ENCODE measurements at places on chromosomes 3 and 15.

DNA sequence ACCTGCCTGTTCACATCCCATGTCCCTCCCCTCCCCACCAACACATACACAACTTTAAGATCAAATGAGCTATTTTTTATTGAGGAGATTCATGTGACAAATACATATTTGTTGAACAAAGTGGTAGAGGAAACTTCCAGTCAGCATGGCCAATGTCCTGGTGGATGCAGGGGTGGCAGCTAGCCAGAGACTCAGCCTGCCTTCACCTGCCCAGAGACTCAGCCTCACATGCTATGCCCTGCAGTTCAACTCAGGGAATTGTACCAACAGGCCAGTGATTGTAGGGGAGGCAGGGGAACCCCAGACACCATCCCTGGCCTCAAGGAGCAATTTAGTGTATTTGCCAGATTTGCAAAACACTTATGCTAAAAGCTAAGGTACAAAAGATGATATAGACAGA lies 136.6 kb downstream of the OPA1 start:
- no peak for DNase-seq
- H3K27me3 ChIP-seq = no peaks in the 10 kb centered on the region
- H3K4me1 ChIP-seq = peaks cover 1% of the 10 kb centered on the region
- no peak overlapping the region for H3K27ac ChIP-seq
- H3K4me3 ChIP-seq = no peak overlapping the region

- H3K36me3 ChIP-seq = no peaks in the 10 kb centered on the region
- no peak overlapping the region for H3K27ac ChIP-seq
- H3K4me1 ChIP-seq = no peaks in the 10 kb centered on the region
- DNase-seq = no peak
These were observed 38.5 kb upstream of the C15orf39 start for GRCh38 chr15:75163150-75163564.

DNA sequence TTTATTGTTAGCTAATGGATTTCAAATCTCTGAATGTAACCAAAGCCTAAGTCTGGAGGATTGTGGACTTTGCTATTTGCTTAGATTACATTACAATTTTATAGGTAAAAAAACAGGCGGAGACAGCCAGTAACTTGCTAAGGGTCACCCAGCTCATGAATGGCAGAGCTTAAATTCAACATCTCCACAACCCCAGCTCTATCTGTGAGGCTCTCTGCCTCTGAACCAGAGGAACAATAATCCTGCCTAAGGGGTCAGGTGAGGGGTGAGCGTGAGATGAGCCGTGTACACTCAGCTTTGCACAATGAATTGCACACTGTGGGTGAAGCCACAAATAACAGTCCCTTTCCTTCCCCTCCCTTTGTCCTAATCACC lies 69.8 kb upstream of the SPATA12 start:
- H3K4me1 ChIP-seq = peaks cover 2% of the 10 kb centered on the region
- no peak overlapping the region for H3K27ac ChIP-seq

- H3K4me3 ChIP-seq = no peak overlapping the region
- H3K36me3 ChIP-seq = no peaks in the 10 kb centered on the region
- no peaks in the 10 kb centered on the region for H3K4me1 ChIP-seq
- H3K27me3 ChIP-seq = no peaks in the 10 kb centered on the region
These were observed 70.4 kb upstream of the TTC14 start for GRCh38 chr3:180531303-180532278.

DNA sequence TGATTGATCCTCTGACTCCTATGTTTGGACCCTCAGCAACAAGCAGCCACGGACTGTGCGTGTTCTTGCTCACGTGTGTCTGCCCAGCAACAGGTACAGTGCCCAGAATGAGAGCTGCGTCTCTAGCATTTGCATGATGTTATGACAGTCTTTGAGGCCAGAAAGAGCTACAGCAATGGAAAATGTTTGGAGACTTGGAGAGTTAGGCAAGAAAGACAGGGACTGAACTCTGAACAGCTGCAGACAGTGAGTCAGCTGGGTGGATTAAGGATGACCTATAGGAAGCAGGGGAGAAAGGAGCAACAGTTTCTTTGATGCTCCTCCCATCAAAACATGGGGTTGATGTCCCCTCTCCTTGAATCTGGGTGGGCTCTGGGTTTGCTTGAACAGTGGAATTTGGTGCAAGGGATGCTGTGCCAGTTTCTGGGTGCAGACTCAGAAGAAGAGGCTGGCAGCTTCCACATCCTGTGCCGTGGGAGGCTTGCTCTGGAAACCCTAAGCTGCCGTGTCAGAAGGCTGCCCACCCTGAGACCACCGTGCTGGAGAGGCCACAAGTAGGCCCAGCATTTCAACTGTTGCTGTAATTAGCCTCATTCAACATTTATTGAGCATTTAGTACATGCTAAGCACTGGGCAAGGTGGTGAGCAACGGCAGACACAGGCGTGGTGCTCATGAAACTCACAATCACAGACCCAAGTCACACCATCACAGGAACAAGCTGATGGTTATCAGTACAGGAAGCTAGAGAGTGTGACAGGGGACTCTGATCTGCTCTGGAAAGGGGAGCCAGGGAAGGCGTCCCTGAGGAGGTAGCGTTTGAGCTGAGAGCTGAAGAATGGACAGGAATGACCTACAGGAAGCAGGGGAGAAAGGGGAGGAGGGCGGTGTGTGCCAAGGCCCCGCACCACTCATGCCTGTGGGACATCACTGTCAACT lies 21.7 kb downstream of the CCR9 start:
- no peaks in the 10 kb centered on the region for H3K36me3 ChIP-seq
- H3K4me3 ChIP-seq = no peak overlapping the region
- H3K27ac ChIP-seq = no peak overlapping the region
- no peaks in the 10 kb centered on the region for H3K4me1 ChIP-seq

GRCh38 chr3:138457863-138458735 lies 23.7 kb downstream of the ESYT3 start:
- no peaks in the 10 kb centered on the region for H3K27me3 ChIP-seq
- peaks cover 7% of the 10 kb centered on the region for H3K36me3 ChIP-seq
- no peak overlapping the region for H3K27ac ChIP-seq
- no peak overlapping the region for H3K4me3 ChIP-seq
- H3K4me1 ChIP-seq = no peaks in the 10 kb centered on the region
- DNase-seq = no peak

- no peaks in the 10 kb centered on the region for H3K27me3 ChIP-seq
- no peak overlapping the region for H3K4me3 ChIP-seq
- no peak overlapping the region for H3K27ac ChIP-seq
- no peaks in the 10 kb centered on the region for H3K36me3 ChIP-seq
- no peak for DNase-seq
These were observed 33.0 kb upstream of the LARS2 start for GRCh38 chr3:45355351-45355750.

DNA sequence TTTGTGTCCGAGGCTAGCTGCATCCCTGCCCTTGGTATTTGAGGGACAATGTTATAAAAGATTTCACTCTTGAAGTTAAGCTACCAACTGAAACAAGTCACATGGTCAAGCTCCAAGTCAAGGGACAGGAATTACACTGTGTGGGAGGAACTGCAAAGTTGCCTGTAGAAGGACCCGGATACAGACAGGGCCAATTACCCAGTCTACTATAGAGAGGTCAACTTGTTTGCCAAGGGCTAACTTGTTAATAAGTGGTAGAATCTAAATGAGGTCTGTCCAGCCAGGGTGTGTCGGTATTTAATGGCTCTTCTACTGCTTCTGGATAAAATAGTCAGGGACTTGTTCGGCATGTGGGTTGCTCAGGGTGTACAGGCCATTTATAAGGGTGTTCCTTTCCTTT lies 55.7 kb downstream of the PTPRG start:
- H3K27me3 ChIP-seq = no peaks in the 10 kb centered on the region
- H3K36me3 ChIP-seq = no peaks in the 10 kb centered on the region
- no peak overlapping the region for H3K4me3 ChIP-seq
- no peaks in the 10 kb centered on the region for H3K4me1 ChIP-seq
- no peak overlapping the region for H3K27ac ChIP-seq

DNA sequence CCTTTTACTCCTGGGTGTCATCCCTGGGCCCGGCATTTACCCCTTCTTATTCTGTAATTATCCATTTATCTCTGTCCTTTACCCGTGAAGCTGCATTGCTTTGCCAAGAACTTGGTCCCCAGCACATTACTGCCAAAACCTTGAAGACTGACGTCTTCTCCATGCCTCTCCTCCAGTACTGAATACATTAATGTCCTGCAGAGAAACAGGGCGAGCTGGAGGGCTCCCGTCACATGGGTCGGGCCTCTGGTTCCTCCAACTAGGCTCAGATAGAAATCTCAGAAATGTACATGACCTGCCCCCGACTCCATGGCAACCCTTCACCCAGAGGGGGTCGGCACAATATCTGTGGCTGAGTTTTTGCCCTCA lies 445 bp downstream of the EFCAB12 start:
- H3K27ac ChIP-seq = no peak overlapping the region
- H3K27me3 ChIP-seq = no peaks in the 10 kb centered on the region
- DNase-seq = no peak
- peak overlapping the region; percentile 33 for H3K4me3 ChIP-seq

- no peak overlapping the region for H3K4me3 ChIP-seq
- no peaks in the 10 kb centered on the region for H3K27me3 ChIP-seq
- no peaks in the 10 kb centered on the region for H3K4me1 ChIP-seq
These were observed 130.6 kb upstream of the FHIT start for GRCh38 chr3:61381745-61382392.

- H3K4me1 ChIP-seq = no peaks in the 10 kb centered on the region
- H3K4me3 ChIP-seq = no peak overlapping the region
- H3K36me3 ChIP-seq = no peaks in the 10 kb centered on the region
- H3K27me3 ChIP-seq = no peaks in the 10 kb centered on the region
- no peak for DNase-seq
These were observed 230.9 kb upstream of the CD96 start for GRCh38 chr3:111311126-111311525.

DNA sequence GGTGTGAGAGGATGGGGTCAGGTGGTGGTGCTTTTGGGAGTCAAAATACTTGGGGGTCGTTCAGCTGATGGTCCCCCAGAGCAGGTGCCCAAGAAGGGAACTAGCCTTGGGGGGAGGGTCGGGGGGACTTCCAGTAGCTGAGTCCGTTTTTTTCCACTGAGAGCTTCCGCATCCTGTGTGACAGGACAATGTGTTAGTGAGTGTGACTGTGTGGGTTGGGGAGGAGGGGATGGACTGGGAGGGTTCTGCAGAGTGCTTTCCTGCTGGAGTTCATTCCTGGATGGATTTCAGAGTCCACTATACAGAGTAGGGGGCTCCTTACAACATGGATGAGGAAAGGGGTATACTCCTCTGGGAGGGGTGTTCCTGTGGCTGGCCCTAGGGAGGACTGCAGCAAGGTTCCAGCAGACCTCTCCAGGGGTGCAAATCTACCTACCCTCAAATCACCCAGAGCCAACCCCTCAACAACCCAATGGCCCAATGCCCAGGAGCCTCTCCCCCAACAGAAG lies 601 bp upstream of the HYAL2 start:
- H3K4me1 ChIP-seq = peaks cover 8% of the 10 kb centered on the region
- H3K4me3 ChIP-seq = no peak overlapping the region
- DNase-seq = no peak
- no peak overlapping the region for H3K27ac ChIP-seq

GRCh38 chr3:42526616-42527367 lies 24.3 kb downstream of the VIPR1 start:
- no peaks in the 10 kb centered on the region for H3K36me3 ChIP-seq
- no peak for DNase-seq
- H3K4me3 ChIP-seq = no peak overlapping the region
- no peaks in the 10 kb centered on the region for H3K27me3 ChIP-seq

DNA sequence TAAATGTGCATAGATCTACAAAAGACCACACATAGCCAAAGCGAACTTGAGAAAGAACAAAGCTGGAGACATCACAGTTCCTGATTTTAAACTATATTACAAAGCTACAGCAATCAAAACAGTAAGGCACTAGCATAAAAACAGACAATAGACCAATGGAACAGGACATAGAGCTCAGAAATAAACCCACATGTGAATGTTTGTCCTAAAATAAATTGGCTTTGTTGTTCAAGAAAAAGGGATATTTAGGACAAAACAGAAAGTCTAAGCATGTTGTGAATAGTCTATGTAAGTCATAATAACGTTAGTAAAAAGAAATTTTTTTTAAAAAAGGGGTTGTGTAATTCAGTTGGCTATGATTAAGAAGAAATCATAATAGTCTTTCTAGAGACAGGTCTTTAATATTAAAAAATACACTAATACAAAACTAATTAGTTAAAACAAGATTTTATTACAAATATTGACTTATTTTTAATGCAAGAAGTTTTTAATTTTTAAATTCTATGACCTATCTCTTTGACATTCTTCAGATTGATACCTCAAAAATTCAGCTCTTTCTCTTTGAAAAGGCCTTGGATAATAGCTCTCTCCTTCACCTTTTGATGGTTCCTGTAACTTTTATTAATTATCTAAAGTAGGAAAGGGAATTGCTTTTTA lies 11.6 kb downstream of the TMEM212 start:
- no peak for DNase-seq
- H3K27ac ChIP-seq = no peak overlapping the region
- no peaks in the 10 kb centered on the region for H3K4me1 ChIP-seq
- H3K4me3 ChIP-seq = no peak overlapping the region

DNA sequence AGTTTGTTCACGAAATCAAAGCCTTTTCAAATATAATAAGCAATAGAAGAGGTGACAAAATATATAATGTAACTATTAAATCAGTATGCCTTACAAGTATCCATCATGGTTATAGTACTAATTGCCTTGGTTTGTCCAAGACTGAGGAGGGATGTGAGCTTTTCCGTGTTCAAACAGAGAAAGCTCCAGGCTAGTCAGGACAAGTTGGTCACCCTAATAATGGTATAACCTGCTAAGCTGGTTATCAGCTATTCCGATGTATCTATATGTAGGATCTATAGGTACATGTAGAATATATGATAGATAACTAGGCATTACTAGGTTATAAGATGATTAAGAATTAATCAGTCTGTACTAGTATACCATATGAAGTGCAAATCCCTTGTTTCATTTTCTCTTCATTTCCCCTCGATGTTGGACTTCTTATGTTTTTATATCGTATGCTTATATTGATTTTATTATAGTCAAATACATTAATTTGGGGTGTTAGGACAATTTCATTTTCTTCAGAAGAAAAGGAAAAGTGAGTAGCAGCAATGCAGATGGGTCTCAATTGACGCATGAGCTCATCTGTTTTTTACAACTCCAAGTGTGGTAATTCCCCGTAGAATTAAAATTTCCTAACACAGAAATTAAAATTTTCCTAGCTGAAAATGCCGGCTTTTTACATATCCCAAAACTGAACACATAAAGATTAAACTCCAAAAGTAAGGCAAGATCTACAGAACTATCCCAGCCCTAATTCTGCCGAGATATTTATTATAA lies 419.1 kb downstream of the TIGIT start:
- no peaks in the 10 kb centered on the region for H3K36me3 ChIP-seq
- peaks cover 2% of the 10 kb centered on the region for H3K4me1 ChIP-seq
- H3K27me3 ChIP-seq = no peaks in the 10 kb centered on the region
- DNase-seq = no peak

DNA sequence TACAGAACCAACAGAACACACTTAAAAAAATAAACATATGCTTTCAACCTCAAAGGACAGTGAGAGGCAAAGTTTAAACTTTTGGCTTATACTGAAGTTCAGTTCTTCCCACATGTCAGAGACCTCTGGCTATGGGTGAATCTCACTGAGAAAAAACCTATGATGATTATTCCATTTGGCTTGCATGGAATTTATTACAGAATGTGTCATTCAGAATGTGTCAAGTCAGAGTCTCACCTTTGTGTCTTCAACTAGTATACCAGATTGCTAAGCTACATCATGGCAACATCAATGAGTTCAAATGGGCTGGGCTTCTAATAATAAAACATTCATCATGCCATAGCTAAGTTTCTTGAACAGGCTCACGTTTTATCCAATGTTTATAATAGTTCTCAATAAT lies 987.0 kb downstream of the NTRK3 start:
- no peaks in the 10 kb centered on the region for H3K4me1 ChIP-seq
- no peak for DNase-seq
- no peak overlapping the region for H3K27ac ChIP-seq
- H3K27me3 ChIP-seq = no peaks in the 10 kb centered on the region
- no peaks in the 10 kb centered on the region for H3K36me3 ChIP-seq

GRCh38 chr3:171257251-171258203 lies 202.7 kb downstream of the TNIK start:
- H3K27me3 ChIP-seq = no peaks in the 10 kb centered on the region
- no peaks in the 10 kb centered on the region for H3K36me3 ChIP-seq
- H3K27ac ChIP-seq = no peak overlapping the region
